ENCODE measurements at places on chromosomes 3 and 15. TPM values are rescaled to one million over a fixed set of nuclear protein-coding genes. Genes with fewer than 3 reads are reported as not detected.
A peak's percentile ranks its signal among the peaks of the same experiment; 100 is the strongest.

The LRRC34 gene
- total RNA-seq = 3.3 TPM

DNA sequence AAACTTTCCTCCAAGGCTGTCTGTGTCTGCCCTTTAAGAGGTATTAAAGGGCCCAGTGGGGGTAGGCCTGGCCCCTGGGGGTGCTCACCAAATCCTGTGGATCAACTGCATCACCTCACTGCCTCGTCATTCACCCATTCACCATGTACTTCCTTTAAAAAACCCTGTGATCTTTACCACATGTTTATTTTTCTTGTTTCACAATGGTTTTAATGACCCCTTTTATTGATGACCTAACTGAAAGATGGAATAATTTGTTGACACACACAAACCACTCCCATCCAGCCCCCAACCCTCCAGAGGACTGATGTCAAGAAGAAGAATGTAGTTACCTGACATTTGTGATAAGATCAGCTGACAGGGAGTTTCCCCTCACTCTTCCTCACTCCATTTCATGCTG, 40.8 kb downstream of the KCNAB1 start:
- DNase-seq = no peak

GRCh38 chr15:90585863-90586262, 56.1 kb downstream of the CRTC3 start:
- no peak for DNase-seq

The MDFIC2 gene
- not detected for total RNA-seq

DNA sequence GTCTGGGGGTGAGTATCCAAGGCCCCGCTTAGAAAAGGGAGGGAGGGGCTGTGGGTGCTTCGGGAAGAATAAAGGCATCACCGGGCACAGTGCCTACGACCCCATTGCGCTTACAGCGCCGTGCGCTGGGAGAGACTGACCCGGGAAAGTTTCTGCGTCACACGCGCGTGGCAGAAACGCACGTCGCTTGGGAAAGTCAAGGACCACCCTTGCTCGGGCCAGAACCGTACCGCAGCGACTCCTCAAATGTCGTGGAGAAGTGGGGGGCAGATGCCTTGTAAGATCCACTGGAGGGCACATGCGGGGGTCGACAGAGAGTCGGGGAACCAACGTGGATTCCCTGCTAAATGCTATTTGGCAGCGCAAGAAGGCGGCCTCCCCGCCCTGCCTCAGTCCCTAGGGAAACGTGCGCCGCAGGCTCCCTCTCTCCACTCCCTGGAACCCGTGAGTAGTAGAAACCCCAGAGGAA, 2.4 kb downstream of the ADAMTS9 start:
- no peak for DNase-seq

DNA sequence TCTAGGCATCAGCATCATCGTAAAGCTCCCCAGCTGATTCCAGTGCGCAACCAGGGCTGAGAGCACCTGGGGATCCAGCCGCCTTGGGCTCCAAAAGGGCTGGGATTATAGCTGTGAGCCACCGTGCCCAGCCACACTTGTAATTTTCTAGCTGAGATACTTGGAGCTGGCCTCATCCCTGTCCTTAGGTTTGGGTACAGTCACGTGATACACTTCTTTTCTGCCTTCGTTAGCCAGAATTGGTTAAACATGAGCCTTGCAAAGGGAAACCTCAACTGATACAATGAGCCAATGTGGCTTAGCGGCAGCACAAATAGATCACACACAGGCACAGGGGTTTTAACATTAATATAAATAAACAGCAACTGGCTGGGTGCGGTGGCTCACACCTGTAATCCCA, 69.8 kb upstream of the GCNT3 start:
- no peak for DNase-seq

The MESP2 gene
- total RNA-seq = 0.38 TPM

The MASP1 gene
- total RNA-seq = 3.2 TPM

- DNase-seq = no peak
Observed at GRCh38 chr3:162489853-162490252, 993.2 kb downstream of the OTOL1 start.

- DNase-seq = no peak
Observed at GRCh38 chr3:46361408-46362283, 7.7 kb downstream of the CCR2 start.

The ETFA gene
- 90.0 TPM for total RNA-seq

- DNase-seq = no peak
Observed at GRCh38 chr15:34984889-34985630, 3.0 kb downstream of the ZNF770 start.

The GOLGA8G gene
- not detected for total RNA-seq

DNA sequence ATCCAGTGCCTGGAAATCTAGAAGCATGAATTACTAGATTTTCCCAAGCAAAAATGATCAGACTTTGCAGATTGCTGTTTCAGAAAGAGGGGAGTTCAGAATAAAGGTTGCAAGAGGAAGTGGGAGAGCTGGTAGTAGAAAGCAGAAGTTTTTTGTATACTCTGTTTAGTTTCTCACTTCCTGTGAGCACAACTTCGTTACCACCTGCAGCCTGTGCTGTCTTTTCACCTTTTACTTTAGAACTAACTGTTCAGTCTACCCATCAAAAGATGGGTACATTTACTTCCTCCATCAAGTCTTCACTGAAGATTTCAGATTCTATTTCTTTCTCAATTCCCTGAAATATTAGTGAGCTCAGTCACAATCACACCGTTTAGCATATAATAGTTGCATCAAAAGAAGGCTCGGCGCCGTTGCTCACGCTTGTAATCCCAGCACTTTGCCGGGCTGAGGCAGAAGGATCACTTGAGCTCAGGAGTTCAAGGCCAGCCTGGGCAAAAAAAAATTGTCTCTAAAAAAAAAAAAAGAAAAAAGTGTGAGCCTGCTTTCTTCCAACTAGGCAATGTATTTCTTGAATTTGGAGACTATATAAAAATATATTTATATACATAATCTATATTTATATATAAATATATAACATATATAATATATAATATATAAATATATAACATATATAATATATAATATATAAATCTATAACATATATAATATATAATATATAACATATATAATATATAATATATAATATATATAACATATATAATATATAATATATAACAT, 1.8 kb upstream of the CEP97 start:
- no peak for DNase-seq

The TNNC1 gene
- total RNA-seq = 5.8 TPM

The ZSCAN29 gene
- 38.6 TPM for total RNA-seq

GRCh38 chr15:74725225-74725774, at the start of gene CYP1A1:
Gene CYP1A1 (minus strand): TSS chr15:74725528. CDS start chr15:74723097, 2,431 bp downstream.
- DNase-seq = peak; percentile 68

DNA sequence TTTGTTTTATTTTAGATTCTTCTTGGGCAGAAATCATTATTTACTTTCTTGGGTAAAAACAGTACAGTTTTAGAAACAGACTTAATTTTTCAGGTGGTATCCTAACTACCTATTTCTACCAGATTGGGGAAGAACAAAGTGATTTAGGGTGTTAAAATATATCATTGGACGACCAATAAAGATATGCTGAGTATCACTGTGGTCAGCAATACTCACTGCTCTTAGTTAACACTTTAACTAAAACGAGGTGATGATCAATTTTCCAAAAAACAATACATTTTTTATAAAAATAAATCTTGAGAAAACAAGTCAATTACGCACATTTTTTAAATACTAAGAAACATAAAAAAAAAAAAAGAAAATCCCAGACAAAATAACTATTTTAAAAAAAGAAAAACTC, 3.6 kb downstream of the COPS2 start:
- no peak for DNase-seq

The CCDC54 gene
- not detected for total RNA-seq

- DNase-seq = no peak
Observed at GRCh38 chr15:58233341-58233740, 95.2 kb downstream of the AQP9 start.

DNA sequence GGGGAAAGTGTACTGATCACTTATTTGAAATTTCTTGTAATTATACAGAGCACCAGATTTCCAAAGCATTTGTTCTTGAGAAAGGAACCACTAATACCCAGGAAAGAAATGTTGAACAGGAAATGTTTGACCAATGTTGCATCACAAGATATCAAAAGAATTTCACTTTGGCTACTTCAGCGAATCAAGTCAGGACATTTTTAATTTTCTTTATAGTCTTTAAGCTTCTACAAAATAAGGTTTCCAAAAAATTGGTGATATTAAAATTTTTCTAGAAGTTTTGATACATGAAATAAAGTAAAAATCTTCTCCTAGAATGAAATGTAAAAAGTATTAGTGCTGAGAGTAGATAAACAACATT, 421.9 kb downstream of the MECOM start:
- no peak for DNase-seq

The ROPN1 gene
- not detected for total RNA-seq

GRCh38 chr15:37701230-37701629, 233.2 kb upstream of the TMCO5A start:
- no peak for DNase-seq

DNA sequence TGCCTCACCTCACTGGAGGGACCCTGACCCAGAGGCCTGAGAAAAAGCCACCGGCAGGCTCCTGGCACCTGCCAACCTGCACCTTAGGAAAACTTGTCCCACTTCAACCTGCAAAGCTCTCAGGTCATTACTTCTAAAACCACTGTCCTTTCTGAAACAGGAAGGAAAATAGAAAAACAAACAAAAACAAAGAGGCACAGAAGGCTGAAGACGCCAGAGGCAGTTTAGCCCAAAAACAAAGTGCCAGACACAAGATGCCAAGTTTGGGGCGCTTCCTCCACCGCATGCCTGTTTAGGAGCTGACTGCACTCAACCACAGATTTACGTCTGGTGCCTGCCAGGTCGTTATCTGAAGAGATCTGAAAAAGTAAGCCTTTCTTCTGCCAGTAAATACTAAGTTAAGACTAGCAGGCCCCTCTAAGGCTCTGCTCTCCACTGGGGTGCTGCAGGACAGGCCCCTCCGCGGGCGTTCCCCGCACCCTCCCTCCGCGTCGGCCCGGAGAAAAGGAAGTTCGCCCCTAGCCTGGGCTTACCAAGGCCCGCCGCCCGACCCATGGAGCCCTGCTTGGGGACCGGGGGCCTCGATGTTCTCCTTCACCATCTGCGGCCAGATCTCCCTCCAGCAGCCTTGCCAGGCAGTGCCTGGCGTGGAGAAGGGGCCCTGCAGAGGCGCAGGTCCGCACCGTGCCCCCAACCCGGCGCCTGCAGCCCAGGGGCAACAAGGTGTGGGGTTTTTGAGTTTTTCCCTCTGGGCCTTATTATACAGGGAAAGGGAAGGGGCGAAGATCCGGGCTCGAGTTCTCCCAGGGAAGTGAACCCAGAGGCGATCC, 1.3 kb downstream of the GOLGA8A start:
- peak; percentile 76 for DNase-seq

DNA sequence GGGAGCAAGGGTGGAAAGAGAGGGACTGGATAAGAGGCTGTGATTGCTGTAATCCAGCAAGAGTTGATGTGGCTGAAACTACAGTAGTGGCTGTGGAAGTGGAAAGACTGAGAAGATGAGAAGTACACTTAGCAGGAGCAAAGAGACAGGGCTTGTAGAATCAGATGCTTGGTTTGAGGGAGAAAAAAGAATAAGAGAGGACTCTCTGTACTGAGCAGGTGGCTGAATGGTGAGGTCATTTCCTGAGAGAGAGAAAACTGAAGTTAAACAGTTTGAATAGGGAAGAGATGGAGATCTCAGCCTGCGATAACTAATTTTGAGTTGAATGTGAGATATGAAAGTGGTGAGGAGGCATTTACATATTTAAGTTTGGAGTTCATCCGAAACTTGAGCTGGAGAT, 95.8 kb upstream of the SLC25A36 start:
- no peak for DNase-seq

The CD96 gene
- not detected for total RNA-seq

The SLC51B gene
- not detected for total RNA-seq

DNA sequence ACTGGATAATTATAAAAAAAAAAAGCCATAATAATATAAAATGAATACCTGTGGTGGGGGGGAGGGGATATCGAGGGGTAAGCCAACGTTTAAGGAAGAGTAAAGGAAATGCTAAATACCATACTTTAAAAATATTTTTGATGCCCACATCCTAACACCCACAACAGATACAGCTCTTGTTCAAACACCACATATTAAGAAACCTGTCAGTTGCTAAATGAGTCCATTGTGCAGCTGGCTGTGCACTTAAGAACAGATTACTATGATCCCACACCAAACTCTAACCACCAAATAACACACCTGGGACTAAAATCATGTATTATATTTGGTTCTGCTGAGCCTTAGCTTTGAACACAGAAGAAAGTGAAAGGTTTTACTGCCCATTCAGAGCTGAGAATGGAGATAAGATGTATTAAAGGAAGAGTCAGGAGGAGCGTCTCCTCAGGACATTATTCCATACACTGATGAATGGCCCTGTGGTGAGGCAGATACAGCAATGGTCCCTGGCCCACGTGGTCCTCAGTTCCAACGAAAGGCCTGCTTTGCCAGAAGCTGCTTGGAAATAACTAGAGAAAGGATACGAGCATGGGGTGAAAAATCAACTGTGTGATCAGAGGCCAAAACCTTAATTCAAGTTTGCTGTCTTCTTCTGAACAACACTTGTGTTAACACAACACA, 515.4 kb downstream of the FOXP1 start:
- no peak for DNase-seq

- DNase-seq = no peak
Observed at GRCh38 chr3:121718205-121718846, 31.2 kb downstream of the GOLGB1 start.

GRCh38 chr15:63372753-63373152, 8.9 kb downstream of the CA12 start:
- no peak for DNase-seq

DNA sequence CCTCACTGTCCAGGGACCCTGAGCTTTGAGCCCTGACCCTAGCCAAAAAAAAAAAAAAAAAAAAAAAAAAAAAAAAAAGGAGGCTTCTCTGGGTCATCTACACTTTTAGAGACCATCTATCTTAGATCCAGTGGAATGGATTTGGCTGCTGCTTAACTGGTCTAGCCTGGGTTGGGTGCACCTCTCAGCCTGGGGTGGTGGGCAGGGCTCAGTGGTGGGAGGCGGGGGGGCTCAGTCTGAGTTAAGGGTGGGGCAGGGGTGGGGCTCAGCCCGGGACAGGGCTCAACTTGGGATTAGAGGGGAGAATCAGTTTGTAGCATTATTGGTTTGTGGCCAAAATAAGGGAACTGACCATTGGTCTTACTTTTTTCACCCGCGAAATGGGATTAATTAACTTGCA, 139.2 kb downstream of the TPRA1 start:
- no peak for DNase-seq

GRCh38 chr3:135915206-135915605, 50.3 kb upstream of the PPP2R3A start:
- no peak for DNase-seq

DNA sequence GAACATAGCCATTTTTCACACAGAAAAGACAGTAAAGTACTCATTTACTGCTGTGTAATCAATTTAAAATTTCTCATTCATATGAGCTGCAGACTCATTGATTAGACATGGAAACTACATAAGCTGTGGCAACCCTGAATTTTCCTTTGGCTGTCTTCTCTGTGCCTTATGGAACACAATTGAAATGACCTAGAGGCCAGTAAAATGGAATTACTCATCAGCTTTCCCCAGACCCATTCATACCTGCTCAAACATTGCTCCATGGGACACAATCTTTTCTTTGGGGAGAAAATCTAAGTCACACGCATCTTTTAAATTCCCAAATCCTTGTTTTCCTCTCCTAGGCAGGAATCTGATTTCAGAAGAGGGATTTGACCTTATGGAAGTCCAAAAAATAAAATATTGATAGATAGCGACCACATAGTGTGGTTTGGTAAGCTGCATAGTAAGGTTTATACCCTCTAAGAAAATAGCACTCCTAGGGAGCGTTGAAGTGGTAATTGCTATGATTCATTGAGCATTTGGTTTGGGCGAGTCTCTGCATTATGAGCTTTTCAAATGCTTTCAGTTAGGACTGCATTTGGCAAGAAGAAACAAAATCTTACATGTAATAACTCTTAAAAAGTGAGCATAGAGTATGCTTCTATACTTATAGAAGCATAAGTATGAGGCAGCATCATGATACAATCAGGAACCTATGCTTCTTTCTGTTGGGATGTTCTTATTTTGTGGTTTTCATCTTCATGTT, 243.4 kb upstream of the GADL1 start:
- DNase-seq = no peak

Data from H1 (cell line).